Mesothelial cell of epicardium (in vitro differentiated cells): ENCODE measurements at places on chromosomes 6 and 20.

GRCh38 chr20:63009988-63010769 lies 3.4 kb upstream of the BHLHE23 start:
- no peak for DNase-seq

- no peak for DNase-seq
Observed at GRCh38 chr6:138975815-138976214, 12.2 kb downstream of the REPS1 start.

- no peak for DNase-seq
Observed at GRCh38 chr6:145368075-145368474, 367.2 kb downstream of the EPM2A start.

DNA sequence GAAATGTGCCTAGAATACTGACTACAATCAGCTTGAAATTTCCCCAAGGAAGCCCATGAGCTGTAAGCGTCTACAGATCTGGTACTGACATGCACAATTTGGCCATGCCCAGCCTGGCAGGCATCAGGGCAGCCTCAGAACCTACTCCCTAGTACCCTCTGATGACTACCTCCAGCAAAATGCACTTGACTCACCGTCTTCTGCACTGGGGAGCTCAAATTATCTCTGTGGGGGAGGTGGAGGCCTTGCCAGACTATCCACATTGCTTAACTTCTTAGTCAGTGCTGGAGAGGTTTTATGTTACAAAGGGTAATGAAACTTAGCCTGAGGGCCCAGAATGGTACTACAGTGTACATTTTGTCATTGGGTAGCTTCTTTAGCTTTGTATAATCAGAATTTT lies 126.0 kb upstream of the ADGRF1 start:
- DNase-seq: no peak

DNA sequence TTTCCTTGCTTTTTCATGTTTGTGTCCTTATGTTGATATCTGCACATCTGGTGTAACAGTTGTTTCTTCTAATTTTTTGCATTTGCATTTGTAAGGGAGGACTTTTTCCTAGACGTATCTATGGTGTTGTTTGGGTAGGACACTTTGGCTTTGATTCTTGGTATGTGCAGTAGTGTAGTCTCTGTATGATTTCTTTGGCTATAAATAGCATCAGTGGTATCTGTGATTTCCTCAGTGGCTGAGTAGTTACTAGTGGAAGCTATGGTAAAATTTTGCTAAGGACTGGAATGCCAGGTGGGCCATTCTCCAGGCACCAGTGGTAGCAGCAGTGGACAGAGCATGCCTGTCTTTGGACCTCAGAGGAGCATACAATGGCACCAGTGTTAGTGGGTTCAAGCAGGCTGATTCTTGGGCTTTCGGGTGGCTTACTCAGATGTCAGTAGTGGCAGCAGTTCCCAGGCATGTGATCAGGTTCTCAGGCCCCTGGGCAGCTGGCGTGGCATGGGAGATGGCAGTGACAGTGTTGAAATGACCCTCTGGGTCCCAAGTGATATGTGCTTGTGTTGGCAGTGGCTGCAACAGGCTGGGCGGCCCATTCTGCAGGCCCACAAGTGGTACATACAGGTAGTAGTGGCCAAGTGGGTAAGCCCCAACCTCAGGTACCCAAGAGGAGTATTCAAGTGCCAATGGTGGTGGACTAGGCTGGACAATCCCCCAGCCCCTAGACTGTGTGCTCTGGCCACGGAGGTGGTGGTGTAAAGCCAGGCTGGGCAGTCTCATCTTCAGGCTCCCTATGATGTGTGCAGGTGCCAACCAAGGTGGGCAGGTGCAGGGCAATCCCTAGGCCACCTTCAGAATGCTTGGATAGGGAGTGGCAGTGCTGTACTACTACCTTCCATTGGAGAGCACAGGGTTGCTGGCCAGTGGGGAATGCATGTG lies 54.5 kb downstream of the PLCG1 start:
- DNase-seq: no peak

DNA sequence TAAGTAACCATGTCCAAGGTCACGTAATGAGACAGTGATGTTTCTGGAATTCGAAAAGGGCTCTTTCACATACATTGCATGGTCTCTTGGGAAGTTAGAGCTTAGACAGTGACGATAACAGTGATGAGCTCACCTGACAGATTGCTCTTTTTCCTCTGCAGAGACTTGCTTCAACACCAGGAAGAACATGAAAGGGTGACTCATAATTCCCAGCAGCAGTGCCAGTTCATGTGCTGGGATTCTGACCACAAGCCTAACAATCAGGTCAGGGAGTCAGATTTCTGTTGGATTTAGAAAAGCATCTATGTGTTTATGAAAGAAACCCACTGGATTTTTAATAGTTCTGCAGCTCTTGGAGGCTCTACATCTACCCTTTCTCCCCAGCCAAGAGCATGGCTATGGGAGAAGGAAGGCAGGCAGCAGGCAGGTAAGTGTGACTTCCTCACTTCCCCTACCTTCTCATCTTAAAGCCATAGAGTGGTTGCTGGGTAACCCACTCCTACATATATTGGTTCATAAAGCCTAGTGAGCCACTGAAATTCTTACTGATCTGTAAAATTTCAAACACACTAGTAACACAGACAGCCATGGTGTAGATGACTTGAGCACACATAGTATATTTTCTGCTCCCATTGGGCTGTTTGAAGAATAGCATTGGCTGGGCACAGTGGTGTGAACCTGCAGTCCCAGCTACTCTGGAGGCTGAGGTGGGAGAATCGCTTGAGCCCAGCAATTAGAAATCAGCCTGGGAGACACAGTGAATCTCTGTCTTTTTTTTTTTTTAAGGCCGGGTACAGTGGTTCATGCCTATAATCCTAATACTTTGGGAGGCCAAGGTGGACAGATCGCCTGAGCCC lies 44.4 kb upstream of the LOC128125822 start:
- no peak for DNase-seq

GRCh38 chr6:113813142-113813541 lies 44.0 kb upstream of the MARCKS start:
- DNase-seq: no peak

DNA sequence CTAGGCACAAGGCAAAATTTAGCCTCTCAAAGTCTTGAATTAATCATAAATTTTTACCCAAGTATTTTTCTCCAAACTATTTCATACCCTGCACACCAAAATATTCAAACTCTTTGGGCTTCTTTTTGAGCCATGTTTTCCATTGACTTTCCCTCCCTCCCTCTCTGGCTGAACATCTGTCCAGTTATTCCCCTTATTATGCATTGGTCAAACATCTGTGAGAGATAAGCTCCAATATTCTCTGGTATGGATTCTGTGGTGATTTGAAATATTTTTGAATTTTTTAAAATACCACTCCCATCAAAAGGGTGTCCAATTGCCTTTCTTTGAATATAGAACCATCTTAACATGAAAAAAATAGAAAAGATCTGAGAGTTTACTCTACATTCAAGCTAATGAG lies 244.2 kb downstream of the RFPL4B start:
- no peak for DNase-seq

DNA sequence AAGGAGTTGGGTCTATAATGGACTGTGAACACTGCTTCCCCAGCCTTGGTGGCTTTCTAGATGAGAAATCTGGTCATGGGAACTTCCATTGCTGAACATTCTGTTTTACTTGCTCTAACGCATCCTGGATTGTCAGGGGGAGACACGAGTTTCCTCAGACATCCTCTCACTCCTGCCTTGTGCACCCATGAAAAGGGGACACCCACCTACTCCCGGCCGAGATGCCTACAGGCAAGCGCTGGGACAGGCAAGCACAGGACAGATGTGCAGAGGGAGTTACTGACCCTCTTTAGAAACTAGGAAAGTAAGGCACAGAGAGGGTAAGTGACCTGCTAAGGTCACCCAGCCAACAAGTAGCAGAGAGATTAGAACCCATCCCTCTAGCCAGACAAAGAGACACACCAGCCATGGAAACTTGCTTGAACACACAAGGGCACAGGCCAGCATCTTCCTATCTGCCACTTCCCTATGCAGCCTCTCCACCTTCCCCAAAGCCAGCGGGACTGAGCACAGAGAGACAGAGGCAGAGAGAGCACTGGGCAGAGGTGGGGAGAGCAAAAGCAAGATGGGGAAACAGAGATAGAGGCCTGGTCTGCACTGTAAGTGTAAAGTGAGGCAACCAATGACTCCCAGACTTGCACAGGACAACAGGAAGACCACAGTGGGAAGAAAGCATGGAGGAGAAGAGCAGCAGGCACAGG lies 845 bp upstream of the SFTA2 start:
- no peak for DNase-seq

DNA sequence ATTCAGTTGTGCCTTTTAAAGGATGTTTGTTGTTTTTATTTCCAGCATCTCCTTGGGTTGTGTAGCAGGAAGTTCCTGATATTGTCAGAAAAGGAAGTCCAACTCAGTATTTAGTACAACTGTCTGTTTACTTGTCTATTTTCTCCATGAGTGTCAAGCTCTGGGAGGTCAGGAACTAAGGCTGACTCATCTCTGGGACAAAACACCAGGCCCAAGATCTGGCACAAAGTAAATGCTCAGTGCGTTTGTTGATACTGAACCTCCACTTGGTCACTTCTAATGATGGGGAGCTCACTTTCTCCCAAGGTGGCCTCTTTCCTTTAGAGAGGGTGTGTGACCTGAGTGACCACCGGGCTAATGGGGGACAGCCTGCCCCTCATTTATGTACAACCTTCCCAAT lies 12.6 kb upstream of the PIGU start:
- no peak for DNase-seq

GRCh38 chr20:2798814-2799213 lies 1.6 kb downstream of the CPXM1 start:
- DNase-seq: no peak

GRCh38 chr6:152462716-152463115 lies 174.4 kb downstream of the SYNE1 start:
- no peak for DNase-seq

DNA sequence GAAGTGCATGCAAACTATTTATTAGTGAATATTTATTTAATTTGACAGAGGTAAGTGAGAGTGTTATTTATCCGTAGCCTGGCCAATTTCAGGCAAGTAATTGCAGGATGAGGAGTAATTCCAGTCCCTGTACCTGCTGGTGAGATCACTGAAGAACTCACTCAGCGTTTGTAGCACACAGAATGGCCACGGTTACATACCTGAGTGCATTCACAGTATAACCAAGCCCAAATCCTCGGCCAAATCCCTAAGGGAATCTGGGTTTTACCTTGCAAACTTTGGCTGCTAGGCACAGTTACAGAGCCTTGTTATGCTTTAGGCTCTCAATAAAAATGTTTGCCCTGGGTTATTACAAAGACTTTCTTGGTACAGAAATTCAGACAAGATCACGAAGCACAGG lies 93.3 kb downstream of the KCNQ5 start:
- DNase-seq: no peak

GRCh38 chr20:37266940-37267666 lies 5.5 kb upstream of the GHRH start:
- no peak for DNase-seq

- DNase-seq: no peak
Observed at GRCh38 chr6:110581679-110582078, 105.3 kb upstream of the SLC22A16 start.

- DNase-seq: no peak
Observed at GRCh38 chr6:39471954-39472659, 149.6 kb upstream of the KCNK16 start.

- no peak for DNase-seq
Observed at GRCh38 chr6:152696522-152696921, 1.2 kb upstream of the MYCT1 start.
